ENCODE measurements at places on chromosomes 1 and 21.

DNA sequence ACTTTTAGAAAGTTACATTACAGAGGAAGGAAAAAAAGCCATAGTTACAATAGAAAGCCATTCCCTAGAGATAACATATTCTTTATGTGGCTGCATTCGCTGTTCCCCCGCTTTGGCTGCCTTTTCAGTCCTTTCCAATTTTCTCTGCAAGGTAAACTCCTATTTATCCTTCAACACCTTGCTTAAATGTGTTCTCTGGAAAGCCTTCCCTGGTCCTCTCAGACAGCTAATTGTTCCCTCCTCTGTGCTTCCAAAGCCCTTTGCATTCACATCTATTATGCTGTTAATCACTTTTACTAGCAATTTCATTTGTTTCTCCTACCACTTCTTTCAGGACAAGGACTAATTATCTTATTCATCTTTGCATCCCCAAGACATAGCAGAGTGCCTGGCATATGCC is 1.6 kb downstream of the PHC2 start:
- DNase-seq, result no peak

DNA sequence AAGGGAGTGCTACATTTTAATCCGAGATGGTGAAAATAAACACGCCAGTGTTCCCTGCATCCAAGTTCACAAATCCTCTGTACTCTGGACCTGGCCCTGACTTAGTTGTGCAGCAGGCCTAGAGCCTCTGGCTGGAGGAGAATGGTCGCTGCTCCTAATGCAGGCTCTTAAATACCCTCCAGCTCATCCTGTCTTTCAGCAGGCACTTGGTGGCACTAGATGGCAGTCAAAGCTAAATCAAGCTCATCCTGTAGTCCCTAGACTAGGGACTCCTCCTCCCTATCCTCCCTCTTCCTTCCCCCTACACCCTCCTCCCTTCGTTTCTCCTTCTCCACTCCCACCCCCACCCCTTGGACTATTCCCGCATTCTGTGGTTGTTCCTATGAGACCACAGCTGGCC is 41.6 kb upstream of the MTR start:
- DNase-seq, result no peak

DNA sequence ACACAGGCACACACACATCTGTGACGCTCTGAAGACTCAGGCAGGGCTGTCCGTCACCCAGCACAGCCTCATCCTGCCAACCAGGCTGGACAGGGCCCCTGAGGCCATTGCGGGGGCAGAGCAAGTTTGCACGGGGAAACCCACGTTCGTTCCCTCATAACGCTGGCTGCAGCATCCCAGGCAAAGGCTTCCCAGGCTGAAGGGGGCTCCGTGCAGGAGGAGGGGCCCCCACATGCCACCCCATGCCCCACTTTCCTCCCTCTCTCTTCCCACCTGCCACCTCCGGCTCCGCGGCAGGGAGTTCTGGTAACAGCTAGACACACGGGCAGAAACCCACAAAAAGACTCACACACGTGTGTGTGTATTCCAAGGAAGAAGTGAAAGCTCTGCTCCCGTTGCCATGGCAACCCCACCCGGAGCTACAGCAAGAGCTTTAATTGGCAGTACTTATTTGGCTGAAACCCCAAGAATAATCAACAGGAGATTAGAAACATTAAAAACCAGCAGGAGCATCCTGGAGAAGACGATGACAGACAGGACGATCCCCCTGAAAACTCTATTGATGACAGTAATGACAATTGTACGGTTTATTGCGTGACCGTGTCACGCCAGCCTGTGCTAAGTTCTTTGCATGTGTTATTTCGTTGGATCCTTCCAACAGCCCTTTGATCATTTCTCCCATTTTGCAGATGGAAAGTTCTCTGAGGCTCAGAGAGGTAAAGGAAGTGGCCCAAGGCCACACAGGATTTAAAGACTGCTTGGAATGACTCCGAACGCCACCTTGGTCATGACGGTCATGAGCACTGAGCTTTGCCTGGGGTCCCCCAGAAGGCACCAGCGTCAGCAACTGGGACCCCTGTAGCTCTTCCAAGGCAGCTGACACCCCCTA is 247.1 kb downstream of the NPHP4 start:
- no peak for DNase-seq

DNA sequence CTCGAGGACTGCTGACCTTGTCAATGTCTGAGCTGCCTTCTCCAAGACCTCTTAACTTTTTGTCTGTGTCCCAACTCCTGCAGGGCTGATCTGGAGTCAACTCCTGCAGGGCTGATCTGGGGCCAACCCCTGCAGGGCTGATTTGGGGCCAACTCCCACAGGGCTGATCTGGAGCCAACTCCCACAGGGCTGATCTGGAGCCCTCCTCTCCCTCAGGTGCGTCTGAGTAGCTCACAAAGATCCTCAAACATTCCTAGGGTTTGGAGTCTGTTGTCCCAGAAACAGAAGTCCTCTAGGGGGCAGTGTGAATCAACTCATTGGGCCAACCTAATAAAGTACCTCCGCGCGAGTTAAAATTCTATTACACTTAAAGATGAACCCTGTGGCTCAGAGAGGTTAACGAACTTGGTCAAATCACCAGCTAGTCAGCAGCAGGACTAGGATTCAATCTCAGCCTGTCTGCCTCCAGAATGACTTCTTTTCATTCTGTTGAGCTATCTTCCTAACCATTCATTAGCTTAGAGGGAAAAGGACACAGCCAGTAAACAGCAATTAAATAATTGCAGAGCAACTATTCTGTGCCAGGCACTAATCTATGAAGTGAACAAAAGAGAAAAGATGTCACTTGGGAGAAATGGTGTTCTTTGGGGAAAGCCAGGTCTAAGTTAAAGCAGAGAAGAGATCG is 17.2 kb upstream of the RLF start:
- DNase-seq, result peak; percentile 64

GRCh38 chr1:15176120-15176519 is 22.6 kb downstream of the TMEM51 start:
- DNase-seq, result no peak

- no peak for DNase-seq
These were observed 83.4 kb upstream of the ACTL8 start for GRCh38 chr1:17671741-17672140.

- DNase-seq, result no peak
These were observed 2.1 kb downstream of the SAMD11 start for GRCh38 chr1:925561-926421.
